ENCODE measurements at places on chromosomes 2 and 18.

DNA sequence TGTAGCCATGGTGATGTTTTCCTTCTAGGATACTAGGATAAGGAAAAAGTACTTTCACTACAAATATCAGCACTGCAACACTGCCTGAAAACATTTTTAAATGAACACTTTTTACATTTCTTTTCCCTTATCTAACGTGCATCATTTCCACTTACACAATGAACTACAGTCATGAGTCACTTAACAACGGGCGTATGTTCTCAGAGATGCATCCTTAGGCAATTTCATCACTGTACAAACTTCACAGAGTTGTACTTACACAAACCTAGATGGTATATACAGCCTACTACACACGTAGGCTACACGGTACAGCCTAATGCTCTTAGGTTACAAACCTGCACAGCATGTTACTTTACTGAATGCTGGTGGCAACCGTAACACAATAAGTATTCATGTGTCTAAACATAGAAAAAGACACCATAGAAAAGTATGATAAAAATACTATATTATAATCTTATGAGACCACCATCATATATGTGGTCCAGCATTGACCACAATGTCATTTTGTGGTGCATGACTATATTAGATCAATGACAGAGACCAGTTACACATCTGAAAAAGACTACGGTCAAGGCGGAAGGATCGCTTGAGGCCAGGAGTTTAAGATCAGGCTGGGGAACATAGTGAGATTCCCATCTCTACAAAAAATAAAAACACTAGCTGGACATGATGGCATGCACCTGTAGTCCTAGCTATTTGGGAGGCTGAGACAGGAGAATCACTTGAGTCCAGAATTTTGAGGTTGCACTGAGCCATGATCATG, 39.8 kb downstream of the WDR33 start:
- no peak for DNase-seq

- DNase-seq: peak; percentile 42
Observed at GRCh38 chr2:105926960-105927678, 182.4 kb downstream of the NCK2 start.

- DNase-seq: no peak
Observed at GRCh38 chr2:72220170-72220569, 72.5 kb upstream of the CYP26B1 start.

- no peak for DNase-seq
Observed at GRCh38 chr2:43305517-43305916, 79.1 kb upstream of the ZFP36L2 start.

- DNase-seq: peak; percentile 46
Observed at GRCh38 chr2:95025406-95026319, at the start of gene MAL. Gene MAL (plus strand): TSS chr2:95025708. CDS start chr2:95025793, 85 bp downstream.

GRCh38 chr18:28972333-28972907, 795.5 kb upstream of the CDH2 start:
- no peak for DNase-seq

- DNase-seq: no peak
Observed at GRCh38 chr2:26243470-26244308, 743 bp downstream of the HADHA start.

DNA sequence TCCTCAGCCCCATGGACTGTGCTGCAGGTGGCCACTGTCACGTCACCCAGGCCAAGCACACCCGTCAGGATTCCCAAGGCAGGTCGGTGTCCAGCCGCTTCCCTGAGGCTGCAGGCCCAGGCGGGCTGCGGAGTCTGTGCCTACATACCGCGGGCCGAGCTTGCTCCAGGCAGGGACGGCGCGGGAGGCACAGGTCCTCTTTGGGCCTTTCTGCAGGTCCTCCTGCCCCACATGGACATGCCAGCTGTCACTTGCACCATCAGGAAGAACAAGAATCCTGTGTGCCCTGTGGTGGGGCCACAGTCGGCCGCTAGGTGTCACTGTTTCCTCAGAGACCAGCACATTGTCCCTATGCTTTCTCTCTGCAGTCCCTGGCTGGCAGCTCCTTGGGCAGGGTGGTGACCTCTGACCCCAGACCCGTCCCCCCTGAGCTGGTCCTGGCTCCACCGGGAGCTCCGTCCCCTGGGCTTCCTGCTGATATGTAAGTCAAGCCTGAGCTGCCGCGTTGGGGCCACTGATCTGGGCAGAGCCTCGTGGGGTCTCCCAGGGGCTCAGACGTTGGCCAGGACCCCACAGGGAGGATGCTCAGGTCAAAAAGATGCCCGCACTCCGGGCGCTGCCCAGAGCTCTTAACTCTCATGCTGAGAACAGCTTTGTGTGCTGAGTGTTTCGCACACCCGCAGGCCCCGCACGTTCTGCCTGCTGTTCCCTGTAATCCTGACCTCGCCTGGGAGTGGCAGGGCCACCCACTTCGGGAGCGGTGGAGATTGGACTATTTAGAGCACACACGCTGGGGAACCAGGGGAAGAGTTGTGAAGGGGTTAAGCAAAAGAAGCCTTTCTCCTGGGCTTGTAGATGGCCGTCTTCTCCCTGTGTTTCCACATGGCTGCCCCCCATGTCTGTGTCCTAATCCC, 17.3 kb upstream of the AGXT start:
- peak; percentile 53 for DNase-seq

DNA sequence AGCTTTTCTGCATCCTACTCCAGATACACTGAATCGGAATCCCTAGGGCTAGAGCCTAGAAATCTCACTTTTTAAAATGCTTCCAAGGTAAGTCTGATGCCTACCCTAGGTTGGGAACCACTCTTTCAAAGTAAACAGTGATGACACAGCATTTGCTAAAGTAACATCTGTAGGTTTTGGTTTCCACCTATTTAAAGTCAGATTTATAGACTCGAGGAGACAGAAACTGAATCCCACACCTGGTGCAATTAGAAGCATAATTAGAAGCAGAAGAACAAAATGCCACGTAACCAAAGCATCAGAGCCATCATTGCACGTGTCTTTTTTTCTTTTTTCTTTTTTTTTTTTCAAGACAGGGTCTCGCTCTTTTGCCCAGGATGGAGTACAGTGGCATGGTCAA, 40.9 kb downstream of the PDK1 start:
- no peak for DNase-seq

DNA sequence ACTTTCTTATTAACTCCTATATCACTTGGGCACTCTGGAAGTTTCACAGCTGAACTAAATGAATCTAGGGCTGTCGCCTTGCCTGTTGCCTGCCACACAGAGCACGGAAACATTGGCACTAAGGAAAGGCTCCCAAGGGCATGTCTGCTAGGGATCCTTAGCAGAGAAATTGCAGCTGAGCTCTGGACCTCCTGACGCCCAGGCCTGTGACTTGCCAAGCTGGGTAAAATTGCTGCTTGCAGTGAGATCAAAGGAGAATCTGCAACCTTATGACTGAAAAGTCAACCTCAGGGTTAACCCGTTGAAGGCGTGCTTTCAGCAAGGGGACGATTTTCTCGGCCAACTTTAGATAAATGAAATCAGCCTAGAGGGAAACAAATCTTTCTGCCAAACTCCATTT, 189.8 kb downstream of the NCK2 start:
- peak; percentile 11 for DNase-seq

DNA sequence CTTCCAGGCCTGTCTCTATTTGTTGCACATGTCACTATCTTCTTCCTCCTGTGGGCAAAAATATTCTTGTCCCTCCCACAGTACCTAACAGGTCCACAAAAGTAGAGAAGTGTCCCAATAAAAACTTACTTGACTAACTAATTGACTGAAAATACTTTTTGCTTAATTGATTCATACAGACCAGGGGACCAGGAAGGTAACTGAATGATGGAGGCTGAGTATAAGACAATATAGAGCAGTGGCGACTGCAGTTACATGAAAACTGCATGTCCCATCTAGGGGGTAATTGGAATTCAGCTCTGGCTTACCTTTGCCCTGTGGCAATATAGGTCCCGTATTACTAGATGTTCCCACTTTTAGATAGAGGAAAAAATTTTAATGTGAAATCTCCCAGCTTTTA, 112.9 kb upstream of the CREB1 start:
- no peak for DNase-seq

DNA sequence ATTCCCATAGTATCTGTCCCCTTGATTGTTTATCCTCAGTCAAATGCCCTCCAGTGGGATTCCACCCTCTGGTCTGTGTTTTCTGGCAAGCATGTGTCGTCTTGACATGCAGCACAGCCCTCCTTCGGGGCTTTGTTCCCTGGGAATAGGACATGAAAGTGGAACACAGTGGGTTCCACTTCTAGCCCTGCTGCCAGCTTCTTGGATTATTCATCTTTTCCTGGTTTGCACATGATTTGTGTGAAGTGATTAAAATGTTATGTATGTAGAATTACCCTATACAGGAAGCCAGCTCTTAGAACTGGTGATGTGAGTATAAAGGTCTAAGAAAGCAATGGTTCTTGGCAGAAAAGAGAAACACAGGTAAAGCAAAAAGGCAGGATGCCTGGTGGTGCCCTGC, 142.3 kb downstream of the TANC1 start:
- no peak for DNase-seq

DNA sequence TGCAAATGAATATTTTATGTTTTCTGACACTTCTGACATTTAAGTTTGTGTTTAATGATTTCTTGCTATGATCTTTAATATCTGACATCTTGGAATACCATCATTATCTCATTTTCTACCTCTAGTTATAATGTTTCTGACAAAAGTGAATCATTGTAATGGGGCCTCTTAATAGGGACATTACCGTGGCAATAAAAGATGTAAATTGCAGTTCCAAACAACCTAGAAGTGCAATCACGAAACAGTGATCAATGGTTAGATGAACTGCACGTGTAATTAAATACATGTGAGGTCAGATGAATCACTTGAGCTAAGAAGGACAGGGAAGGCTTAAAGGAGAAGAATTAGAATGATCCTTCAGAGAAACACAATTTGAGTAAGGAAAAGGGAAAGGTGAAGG, 1078.3 kb downstream of the DPP10 start:
- DNase-seq: no peak

GRCh38 chr2:111135910-111136297, 15.2 kb downstream of the BCL2L11 start:
- no peak for DNase-seq

DNA sequence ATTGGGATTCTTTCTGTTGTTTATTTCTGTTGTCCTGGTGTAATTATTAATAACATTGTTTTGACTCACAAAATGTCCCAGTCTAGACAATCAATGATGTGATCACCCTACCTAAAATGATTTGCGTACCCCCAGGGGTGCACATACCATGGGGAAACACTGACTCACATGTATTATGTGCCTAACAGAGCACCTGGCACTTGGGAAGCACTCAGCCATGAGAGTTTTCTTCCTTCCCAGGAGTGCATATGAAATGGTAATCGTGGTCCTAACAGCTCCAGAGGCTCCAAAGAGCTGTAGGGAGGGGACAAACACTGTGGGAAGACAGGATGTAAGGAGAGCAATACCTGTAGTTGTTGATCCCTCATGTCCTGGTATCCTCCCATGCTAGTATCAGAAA, 187.8 kb upstream of the ERBB4 start:
- DNase-seq: no peak

GRCh38 chr2:101368376-101368775, 18.9 kb downstream of the CREG2 start:
- DNase-seq: no peak

DNA sequence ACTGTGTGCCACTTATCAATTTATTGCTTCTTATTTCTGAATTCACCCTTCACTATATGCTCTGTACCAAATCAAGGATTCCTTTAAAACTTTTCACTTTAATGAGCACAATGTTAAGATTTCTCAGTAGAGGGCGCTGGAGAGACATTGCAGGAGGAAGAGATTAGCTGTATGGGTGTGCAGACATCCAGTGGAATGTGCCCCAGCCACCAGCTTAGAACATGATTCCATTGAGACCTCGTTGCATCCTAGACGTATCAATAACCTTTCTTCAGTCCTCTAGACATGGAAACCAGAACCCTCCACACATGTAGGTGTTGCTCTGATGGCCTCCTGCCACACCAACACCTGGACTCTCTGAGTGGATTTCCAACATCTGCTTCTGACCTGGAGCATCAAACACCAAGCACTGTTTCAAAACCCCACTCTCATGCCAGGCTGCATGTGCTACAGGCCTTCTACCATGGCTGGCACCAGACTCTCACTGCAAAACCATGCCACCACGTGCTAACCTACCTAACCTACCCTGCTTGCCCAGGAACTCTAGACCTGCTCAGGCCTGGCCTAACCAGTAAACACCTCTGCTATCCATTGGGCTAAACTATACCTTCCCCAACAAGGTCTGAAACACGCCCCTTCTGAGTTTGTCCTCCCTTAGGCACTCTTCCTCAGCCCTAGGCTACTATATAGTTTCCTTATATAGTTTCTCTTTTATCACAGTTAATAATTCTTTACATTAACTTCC, 633.2 kb upstream of the PKDCC start:
- DNase-seq: no peak

DNA sequence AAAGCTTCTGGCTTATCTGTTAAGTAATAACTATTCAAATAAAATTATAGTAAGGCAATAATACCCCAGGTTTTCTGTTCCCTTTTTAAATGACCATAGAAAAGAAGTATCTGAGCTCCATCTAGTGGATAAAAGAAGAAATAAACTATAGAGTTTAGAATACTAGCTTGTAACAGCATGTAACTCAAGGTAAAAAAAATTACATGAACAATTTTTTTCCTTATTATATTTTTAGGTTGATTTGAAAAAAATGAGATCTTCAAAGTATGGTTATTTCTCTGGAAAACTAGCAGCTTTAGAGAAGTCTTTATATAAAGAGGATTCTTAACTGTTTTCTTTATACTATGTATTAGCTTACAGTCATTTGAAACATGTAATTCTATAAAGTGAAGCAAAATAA, 58.1 kb downstream of the NCKAP1 start:
- DNase-seq: no peak

DNA sequence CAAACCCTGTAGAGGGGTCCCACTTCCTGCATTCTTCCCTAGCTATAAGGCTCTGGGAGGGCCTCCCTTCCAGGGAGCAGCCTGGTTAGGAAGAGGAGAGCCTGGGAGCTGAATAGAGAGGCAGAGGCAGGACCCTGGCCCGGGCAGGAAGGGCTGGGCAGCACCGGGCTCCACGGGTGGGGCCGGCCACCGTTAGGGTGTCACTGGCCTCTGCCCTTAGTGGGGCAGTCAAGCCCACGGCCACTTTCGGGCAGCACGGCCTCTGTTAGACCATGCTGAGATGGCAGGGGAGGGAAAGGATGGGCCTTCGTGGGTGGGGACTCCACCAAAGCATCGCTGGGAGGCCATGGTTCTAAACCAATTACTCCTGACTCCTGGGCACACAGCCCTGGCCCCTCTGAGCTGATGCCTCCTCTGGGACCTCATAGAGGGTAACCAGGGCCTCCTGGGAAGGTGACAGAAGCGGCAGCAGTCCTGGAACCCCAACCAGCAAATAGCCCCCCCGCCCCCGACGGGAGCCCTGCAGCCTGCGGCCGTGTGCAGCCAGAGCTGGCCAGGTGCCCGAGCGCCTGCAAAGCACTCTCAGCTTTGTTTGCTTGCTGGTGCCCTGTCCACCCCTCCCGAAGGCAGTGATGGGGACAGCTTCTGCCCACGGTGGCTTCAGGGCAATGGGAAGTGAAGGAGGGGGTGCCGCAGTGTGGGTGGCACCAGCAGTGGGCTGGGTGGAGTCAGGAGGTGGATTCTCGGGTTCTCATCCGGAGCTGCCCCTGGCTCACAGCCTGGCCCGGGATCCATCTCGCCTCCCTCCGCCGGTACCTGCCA, 16.3 kb upstream of the HPCAL1 start:
- no peak for DNase-seq

Data from stimulated activated CD8-positive, alpha-beta memory T cell treated with anti-CD3 and anti-CD28 coated beads, Interleukin-15, amount 100 ng/mL, for 48 hours (primary cell).